ENCODE measurements at places on chromosomes 11 and 22.
A peak's percentile ranks its signal among the peaks of the same experiment; 100 is the strongest.

DNA sequence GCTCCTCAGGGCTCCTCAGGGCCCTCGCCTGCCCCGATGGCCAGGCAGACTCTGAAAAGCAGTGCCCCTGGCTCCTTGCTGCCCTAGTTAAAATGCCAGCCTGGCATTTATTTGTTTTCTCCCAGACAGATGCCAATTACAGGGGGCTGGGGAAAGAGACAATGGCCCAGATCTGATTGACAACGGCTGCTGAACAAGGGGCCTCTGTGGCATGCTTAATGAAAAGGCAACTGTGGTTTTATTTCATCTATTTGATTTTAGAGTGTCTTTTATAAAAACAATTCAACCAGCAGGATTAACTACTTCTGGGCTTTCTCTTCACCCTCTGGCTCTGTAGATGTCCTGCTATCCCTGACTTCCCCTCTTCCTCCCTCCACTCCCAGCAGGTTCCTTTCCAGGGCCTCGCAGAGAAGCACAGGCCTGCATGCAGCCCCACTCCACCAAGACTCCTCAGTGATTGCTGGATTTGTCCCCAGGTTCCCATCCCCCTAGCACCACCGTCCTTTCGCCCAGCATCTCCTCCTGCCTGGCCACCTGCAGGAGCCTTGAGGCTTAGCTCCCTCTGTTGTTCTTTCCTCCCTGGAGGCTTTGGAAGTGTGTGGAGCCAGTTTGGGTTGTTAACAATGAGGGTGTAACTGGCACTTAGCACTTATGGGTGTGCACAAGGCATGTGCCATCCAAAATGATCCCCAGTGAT is 171.1 kb downstream of the TENM4 start:
- peak; percentile 11 for DNase-seq

DNA sequence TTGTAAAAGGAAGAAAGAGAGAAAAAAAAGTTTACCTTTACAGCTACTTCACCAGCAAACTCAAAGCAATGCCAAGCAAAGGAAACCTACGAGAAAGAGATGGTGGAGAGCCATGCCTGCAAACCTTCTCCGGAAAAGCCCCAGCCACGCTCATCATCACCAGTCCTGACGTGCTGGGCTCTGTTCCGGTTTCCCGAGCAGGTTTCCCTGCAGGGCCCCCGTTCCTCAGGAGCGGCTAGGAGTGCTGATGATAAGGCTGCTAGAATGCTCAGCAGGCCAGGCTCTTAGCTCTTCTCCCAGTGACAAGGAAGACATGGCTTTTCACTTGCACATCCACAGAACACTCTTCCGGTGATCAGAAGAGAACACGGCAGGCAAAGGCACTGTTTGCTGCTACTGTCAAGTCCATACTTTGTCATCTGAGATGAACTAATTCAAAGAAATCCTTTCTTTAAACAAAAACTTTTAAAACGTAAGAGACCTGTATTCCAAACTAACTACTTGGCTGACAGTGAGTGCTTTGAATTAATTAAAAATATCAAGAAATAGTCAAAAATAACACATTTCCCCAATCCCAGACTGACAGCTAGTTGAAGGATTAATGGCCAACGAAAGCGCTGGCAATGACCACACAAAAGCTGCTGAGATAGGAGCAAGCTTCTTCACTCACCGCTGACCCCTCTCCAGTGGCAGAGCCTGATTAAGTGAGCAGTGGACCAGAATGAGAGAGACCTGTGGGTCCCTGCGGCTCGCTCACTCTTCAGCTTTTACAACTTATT is 35.8 kb downstream of the DUSP8 start:
- no peak for DNase-seq

- no peak for DNase-seq
Observed at GRCh38 chr11:102539567-102539966, 9.0 kb upstream of the MMP7 start.

- DNase-seq, result no peak
Observed at GRCh38 chr11:8224161-8224591, 39.5 kb downstream of the LMO1 start.

GRCh38 chr11:43833657-43834073 is 47.0 kb upstream of the ALKBH3 start:
- no peak for DNase-seq

DNA sequence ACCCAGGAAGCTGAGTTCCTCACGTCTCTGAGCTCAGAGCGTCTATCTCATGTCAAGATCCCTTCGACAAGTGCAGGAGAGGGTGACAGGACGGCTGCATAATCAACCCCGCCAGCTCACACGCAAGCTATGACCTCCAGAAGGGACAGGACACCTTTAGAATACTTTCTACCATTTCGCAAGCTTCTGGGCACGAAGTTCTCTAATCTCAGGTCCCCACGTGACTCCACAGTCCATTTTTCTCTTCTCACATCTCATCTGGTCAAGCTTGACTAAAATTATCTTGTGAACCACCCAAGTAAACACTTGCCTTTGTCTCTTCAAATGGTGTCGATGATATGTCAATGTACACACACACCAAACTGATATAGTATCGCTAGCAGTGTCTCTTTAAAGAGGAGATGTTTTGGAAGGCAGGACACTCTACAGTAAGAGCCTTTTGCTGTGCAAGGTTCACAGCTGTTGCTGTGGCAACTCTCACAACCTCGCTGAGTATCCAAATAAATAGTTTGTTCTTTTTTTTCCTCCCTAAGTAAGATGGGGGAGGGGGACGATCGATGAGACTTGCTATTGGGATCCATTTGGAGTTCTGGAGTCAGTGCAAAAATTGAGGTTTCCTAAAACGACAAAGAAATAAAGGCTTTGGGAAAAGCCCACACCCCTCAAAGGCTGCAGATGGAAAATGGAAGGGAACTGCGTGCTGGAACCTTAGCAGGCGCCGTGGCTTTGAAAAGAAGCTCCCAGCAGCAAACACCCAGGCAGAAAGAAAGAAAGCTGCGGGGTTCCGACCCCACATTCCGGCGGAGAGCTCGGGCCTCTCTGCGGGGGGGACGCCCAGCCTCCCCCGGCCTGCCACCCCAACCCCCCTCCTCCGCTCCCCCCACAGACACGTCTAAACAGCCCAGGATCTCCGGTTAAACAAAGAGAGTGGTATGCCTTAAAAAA is 215.4 kb upstream of the UBASH3B start:
- DNase-seq, result peak; percentile 72

GRCh38 chr22:27116312-27117086 is 459.1 kb downstream of the MIAT start:
- DNase-seq, result no peak
